ENCODE measurements at places on chromosomes 5 and 9. TPM values are rescaled to one million over a fixed set of nuclear protein-coding genes. Genes with fewer than 3 reads are reported as not detected.

TNIP1 gene
- total RNA-seq = 34.6 TPM

SCGB3A1 gene
- total RNA-seq = not detected

DNA sequence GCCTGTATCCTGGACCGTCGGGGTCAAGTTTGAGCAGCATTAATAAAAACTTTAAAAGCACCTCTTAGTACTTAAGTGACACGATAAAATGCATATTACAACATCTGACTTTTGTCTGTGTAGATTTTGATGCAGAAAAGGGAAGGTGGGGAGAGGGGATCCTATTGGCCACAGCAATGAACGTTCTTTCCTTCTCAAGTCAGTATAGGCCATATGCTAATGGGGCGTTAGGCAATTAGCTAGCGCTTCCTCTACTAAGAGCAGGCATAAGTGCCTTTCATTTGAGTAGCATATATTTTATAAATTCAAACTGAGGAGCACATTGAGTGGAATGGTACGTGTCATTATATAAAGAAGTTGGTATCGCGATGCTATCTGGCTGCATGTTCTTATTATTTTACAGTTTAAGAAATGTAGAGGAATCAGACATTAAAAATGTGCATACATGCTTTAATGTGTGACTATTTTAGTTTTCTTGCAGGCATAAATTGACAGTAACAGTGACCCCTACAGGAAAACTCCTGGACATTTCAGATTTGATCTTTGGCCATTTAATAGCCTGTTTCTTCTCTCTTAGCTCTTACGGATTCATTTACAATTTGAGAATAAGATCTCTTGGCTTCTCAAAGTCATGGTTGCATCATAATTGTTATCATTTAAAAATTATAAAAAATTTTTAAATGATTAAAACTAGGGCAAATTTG lies 1.1 kb upstream of the GNA14 start:
- H3K4me1 ChIP-seq = no peaks in the 10 kb centered on the region

ACOT12 gene
- not detected for total RNA-seq

DNA sequence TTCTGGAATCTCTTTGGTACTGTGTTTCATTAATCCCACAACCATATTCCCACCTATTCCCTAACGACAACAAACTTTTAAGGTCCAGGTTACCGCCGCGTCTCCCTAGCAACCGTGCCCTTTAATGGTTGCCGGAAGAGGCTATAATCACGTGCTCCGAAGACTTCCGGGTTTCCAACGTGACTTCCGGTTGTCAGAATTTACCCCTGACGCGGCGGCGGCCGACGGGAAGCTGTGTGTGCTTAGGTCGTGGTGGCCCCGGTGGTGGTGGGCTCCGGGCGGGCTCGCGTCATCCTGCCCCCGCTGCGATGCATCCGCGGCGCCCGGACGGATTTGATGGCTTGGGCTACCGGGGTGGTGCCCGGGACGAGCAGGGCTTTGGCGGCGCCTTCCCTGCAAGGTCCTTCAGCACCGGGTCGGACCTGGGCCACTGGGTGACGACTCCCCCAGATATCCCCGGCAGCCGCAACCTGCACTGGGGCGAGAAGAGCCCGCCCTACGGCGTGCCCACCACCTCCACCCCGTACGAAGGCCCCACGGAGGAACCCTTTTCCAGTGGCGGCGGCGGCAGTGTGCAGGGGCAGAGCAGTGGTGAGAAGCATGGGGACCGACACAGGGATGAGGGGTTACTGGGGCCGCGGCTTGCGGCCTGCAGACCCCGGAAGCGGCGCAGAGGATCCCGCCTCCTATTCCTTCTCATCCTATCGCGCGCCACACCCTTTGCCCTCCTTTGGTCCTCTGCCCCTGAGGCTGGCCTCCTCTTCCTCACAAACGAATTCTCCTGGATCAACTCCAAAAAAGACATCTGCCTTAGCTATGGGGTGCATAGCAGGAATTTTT lies at the start of gene SLC25A46:
Gene SLC25A46 (plus strand): TSS at position 196 of the 840 bp plus-strand sequence. CDS start 113 bp downstream, at position 309.
- peaks cover 25% of the 10 kb centered on the region for H3K4me1 ChIP-seq
- peak within 1 kb of the TSS; percentile 95 for H3K27ac ChIP-seq
- H3K4me3 ChIP-seq = peak within 1 kb of the TSS; percentile 99
- peaks cover 9% of the 10 kb centered on the region for H3K27me3 ChIP-seq

DNA sequence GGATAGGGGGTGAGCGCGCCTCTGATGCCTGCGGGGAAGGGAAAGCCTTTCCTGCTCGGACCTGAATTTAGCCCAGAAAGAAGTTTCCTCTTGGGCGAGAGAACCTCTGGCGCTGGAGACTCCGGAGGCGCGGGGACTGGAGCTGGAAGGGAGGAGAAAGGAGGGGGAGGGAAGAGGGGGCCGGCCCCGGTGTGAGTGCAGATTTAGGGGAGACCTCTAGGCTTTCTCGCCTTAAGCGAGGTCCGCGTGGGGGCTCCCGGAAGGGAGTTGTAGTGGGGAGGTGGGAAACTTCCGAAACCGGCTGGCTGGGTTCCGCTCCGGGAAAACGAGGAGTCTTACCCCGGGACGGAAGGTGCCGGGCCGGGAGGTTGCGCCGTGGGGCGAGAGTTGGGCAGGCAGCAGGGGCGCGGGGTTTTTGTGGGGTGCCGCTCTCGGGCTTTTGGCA lies 1.3 kb downstream of the PCSK5 start:
- H3K36me3 ChIP-seq = no peaks in the 10 kb centered on the region
- no peak overlapping the region for H3K27ac ChIP-seq
- peaks cover 29% of the 10 kb centered on the region for H3K4me1 ChIP-seq
- peak; percentile 5 for DNase-seq

GRCh38 chr5:142193114-142193428 lies 84.5 kb downstream of the NDFIP1 start:
- no peaks in the 10 kb centered on the region for H3K36me3 ChIP-seq
- H3K4me3 ChIP-seq = no peak overlapping the region
- DNase-seq = no peak
- H3K27ac ChIP-seq = no peak overlapping the region
- no peaks in the 10 kb centered on the region for H3K27me3 ChIP-seq

TMEM174 gene
- not detected for total RNA-seq

DNA sequence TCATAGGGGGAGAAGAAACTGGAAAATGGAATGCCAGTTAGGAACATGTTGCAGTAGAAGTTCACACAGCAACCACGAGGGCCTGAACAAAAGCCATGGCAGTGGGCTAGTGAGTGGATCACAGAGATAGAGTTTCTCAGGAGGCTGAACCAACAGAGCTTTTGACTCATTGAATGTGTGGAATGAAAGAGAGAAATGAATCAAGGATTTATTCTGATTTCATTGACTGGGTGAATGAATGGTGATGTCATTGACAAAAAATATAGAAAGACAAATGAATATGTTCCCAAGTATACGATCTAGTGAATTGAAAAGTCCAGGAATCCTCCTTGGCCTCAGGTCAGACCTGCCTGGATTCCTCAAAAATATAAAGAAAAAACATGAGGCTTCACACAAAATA lies 99.2 kb downstream of the ZNF462 start:
- H3K4me3 ChIP-seq = no peak overlapping the region
- no peak for DNase-seq
- H3K27me3 ChIP-seq = no peaks in the 10 kb centered on the region
- H3K4me1 ChIP-seq = peaks cover 46% of the 10 kb centered on the region
- H3K27ac ChIP-seq = no peak overlapping the region

- no peak overlapping the region for H3K27ac ChIP-seq
- H3K4me3 ChIP-seq = no peak overlapping the region
- peaks cover 13% of the 10 kb centered on the region for H3K27me3 ChIP-seq
- peaks cover 2% of the 10 kb centered on the region for H3K36me3 ChIP-seq
Observed at GRCh38 chr9:100639854-100640253, 62.0 kb downstream of the CAVIN4 start.

DNA sequence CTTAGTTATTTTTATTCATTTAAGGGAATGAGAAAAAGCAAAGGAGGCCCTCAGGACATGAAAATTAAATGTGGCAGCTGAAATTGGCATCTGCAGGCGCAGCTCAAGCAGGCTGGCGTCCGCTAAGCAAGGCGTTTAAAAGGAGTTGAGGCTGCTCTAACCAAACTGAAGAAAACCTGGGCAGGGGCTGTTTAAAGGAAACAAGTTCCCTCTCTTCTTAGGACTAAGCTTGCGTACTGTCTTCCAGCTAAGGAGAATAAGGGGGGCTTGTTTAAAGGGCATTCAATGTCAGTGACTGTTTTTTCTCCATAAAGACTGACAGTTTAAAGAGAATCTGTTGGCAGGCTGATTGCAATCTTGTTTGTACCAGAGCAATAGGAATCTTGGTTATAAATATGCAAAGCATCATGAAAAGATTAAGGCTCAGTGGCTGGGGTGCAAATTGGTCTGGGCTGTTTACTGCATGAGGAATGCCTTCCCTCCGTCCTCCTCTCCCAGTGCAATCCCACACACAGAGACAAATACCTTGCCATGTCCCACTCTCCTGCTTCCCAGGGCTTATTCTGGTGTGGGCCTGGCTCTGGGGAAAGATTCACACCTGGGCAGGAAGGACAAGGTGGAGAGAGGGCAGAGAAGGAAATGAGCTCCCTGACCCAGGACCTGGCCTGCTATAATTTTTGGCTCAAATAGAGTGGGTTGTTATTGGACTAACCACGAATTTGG lies 85.9 kb upstream of the LIFR start:
- H3K27ac ChIP-seq = peak overlapping the region; percentile 53
- no peaks in the 10 kb centered on the region for H3K36me3 ChIP-seq
- H3K27me3 ChIP-seq = no peaks in the 10 kb centered on the region

All from neural crest cell (in vitro differentiated cells).